ENCODE measurements at places on chromosomes 5 and 9. TPM values are rescaled to one million over a fixed set of nuclear protein-coding genes. Genes with fewer than 3 reads are reported as not detected.
A peak's percentile ranks its signal among the peaks of the same experiment; 100 is the strongest.

DNA sequence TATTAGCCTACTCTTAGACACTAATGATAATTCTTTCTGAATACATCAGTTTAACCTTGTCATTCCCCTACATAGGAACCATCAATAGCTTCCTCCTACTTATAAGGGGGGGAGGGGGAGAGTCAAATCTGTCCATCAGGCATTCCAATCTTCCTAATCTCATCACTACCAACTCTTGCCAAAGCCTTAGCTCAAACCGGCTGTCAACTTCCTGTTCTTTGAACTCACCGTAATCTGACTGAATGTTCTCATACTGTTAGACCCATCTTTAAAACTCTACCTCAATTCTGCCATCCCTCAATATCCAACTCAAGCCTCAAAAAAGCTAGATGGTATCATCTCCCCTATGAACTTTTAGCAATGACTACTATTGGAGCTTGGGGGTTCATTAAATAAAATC is 41.9 kb upstream of the RNF38 start:
- no peaks in the 10 kb centered on the region for H3K36me3 ChIP-seq
- H3K27me3 ChIP-seq: no peaks in the 10 kb centered on the region
- DNase-seq: no peak

DNA sequence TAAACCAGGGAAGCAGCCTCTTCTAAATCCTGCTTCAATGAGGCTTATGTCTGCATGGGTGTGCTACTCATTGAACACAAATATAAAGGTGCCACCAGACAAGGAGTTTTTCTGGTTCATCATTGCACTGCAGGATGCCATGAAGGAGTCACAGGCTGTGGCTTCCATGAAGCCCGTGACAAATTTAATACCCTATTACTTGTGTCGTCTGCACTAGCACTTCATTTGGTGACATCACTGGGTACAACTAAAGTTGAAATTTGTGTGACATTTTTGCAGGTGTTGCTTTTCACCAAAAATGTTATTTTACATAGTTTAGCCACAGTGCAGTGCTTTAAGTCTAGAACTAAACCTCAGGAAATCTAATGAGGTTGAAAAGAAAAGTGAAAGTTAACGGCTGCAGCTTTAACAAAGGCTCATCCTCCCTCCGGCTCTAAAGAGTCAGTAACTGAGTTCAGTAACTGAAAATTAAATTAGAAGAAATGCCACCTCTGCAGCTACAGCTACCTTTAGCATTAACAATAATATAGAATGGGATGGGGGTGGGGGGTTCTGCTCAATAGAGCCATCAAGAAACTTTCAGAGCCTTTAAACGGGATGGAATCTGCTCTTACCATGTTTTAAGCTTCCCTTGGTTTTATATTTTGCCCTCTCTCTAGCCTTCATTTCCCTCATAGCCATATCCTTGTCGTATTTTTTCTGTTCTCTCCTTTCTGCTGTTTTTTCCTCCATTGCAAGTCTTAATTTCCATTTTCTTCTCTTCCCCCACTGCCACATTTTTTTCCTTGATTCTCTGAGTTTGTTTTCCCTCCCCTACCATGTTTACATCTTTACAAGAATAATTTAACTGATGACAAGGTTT is 233.8 kb upstream of the TMEM161B start:
- no peak overlapping the region for H3K27ac ChIP-seq
- no peaks in the 10 kb centered on the region for H3K27me3 ChIP-seq
- DNase-seq: no peak

DNA sequence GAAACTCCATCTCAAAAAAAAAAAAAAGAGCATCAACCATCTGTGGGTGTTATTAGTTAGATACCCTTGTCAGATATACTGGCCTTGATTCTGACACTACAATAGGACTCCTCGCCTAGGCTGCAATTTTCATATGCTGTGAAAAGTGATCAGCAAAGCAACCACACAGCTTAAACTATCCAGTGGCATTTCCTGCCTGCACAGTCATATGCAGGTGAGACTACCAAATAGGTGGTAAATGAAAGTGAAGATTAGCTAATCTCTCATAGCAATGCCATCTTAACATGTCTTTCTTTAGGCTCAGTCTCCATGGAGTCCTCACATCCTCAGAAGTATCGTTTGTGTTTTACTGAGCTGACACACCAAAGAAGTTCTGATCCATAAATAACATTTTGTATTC is 40.8 kb downstream of the GRAMD2B start:
- no peaks in the 10 kb centered on the region for H3K36me3 ChIP-seq
- H3K4me3 ChIP-seq: no peak overlapping the region
- H3K27me3 ChIP-seq: no peaks in the 10 kb centered on the region
- peak overlapping the region; percentile 7 for H3K27ac ChIP-seq
- H3K4me1 ChIP-seq: peaks cover 10% of the 10 kb centered on the region

DNA sequence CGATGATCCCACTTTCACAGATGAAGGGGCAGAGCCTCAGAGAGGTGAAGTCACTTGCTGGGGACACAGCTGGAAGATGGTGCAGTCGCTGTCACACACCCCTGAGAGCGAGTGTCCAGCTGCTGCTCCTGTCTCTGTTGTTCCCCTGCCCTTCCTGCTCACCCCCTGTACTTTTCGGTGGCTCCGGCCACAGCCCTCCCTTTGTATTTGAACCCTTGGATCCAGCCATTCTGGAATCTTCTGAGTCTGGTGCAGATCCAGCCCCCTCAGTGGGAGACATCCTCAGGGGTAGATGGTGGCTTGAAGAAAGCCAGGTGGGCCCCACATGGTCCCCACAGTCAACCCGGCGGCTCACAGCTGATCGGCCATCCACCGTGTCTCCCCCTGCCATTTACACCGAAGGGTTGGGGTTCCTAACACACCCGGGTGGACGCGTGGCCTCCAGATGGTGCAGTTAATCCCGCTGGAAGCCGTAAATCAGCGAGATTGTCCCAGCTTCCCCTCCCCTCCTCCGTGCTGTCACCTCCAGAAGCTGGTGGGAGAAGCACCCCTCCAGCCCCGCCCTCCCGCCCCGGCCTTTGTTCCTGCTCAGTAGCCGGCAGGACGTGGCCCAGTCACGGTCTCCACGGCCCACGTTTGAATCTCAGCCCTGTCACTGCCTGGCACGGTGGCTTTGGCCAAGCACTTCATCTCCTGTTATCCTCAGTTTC is 204.8 kb downstream of the C9orf50 start:
- DNase-seq: peak; percentile 60
- H3K27ac ChIP-seq: peak overlapping the region; percentile 88
- peaks cover 46% of the 10 kb centered on the region for H3K4me1 ChIP-seq
- no peaks in the 10 kb centered on the region for H3K27me3 ChIP-seq
- H3K36me3 ChIP-seq: no peaks in the 10 kb centered on the region

CNTNAP3 gene
- total RNA-seq: not detected
